ENCODE measurements at places on chromosomes 11 and 22.

GRCh38 chr22:49815641-49816091, 12.0 kb downstream of the BRD1 start:
- DNase-seq, result no peak

GRCh38 chr11:71971680-71972079, 27.0 kb upstream of the IL18BP start:
- DNase-seq, result no peak

GRCh38 chr11:118448294-118448693, 12.0 kb downstream of the KMT2A start:
- DNase-seq, result no peak

- DNase-seq, result no peak
Measured at GRCh38 chr11:12990162-12990480, 19.0 kb upstream of the RASSF10 start.

GRCh38 chr11:91433284-91434010, 791.2 kb upstream of the FAT3 start:
- DNase-seq, result no peak

Measured in iPS-NIHi11 (cell line).